ENCODE measurements at places on chromosomes 2 and 18. TPM values are rescaled to one million over a fixed set of nuclear protein-coding genes. Genes with fewer than 3 reads are reported as not detected.

Gene CNDP2
- 176 TPM for total RNA-seq

- no peak overlapping the region for H3K4me3 ChIP-seq
- no peak for DNase-seq
- H3K4me1 ChIP-seq, result peaks cover 48% of the 10 kb centered on the region
- no peaks in the 10 kb centered on the region for H3K27me3 ChIP-seq
Observed at GRCh38 chr2:36960005-36960675, 6.2 kb downstream of the STRN start.

- peak; percentile 55 for DNase-seq
- H3K27me3 ChIP-seq, result no peaks in the 10 kb centered on the region
- peaks cover 7% of the 10 kb centered on the region for H3K36me3 ChIP-seq
- H3K27ac ChIP-seq, result peak overlapping the region; percentile 99
- H3K4me1 ChIP-seq, result peaks cover 48% of the 10 kb centered on the region
- H3K4me3 ChIP-seq, result peak overlapping the region; percentile 96
Observed at GRCh38 chr2:26243470-26244308, 743 bp downstream of the HADHA start.

GRCh38 chr2:237392186-237392585 lies 21.8 kb downstream of the COL6A3 start:
- no peaks in the 10 kb centered on the region for H3K4me1 ChIP-seq
- H3K27me3 ChIP-seq, result no peaks in the 10 kb centered on the region
- no peak for DNase-seq
- no peaks in the 10 kb centered on the region for H3K36me3 ChIP-seq
- H3K4me3 ChIP-seq, result no peak overlapping the region

DNA sequence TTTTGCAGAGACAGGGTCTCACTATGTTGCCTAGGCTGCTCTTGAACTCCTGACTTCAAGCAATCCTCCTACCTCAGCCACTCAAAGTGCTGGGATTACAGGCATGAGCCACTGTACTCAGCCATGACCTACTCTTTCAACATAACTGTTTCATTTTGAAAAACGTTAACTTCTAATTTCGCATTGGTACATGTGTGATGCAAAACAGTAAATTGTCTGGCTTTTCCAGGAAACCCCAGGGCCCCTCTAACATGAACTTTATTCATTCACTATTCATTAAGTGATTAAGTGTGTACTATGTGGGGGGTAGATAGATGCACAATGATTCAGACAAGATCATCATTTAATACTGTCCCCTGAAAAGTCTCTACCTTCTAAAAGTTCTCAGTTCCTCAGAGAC lies 364.9 kb downstream of the SS18 start:
- no peak overlapping the region for H3K4me3 ChIP-seq
- H3K36me3 ChIP-seq, result no peaks in the 10 kb centered on the region
- H3K27ac ChIP-seq, result no peak overlapping the region

Data from activated CD8-positive, alpha-beta memory T cell treated with anti-CD3 and anti-CD28 coated beads, Interleukin-2, amount 10 ng/mL, durations not matched to agents 7 days and 5 days (primary cell).